8988T (cell line): ENCODE measurements at places on chromosomes 16 and 17.
A peak's percentile ranks its signal among the peaks of the same experiment; 100 is the strongest.

DNA sequence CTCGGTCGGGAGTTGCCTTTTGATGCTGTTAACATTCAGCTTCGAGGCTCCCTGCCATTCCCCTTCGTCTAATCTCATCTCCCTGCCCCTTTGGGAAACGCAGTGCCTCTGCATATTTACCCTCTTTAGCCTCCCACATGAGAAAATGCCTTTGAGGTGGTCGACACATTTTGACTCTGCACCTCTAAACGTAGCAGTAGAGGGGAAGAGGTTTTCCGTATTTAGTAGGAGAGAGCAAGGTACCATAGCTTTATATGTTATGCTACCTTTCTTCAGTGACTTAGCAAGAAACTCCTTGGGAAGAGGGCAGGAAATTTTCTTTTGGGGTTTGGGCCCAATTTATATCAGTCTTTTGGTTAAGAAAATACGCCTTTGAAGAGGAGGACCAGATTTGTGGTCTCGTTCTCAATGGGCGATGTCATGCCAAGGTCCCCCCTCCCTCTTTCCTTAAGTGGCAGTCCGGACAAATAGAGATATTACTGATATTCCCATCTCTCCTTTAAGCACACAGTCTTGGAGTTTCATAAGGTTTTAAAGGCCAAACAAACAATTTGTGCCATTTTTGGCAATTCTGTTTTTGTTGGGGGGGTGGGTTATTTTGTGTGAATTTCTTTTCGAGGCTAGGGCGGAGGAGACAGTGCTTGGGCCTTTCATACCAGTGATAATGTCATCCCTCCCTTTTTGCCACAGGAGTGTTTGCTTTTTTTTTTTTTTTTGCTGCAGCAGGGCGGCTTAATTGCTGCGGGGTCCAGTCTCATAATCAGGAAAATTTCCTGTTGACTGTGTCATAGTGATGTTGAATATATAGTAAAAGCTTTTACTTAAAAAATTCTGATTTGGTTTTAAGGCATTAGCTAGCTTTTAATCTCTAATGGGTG, 1.5 kb downstream of the PAFAH1B1 start:
- no peak for DNase-seq

DNA sequence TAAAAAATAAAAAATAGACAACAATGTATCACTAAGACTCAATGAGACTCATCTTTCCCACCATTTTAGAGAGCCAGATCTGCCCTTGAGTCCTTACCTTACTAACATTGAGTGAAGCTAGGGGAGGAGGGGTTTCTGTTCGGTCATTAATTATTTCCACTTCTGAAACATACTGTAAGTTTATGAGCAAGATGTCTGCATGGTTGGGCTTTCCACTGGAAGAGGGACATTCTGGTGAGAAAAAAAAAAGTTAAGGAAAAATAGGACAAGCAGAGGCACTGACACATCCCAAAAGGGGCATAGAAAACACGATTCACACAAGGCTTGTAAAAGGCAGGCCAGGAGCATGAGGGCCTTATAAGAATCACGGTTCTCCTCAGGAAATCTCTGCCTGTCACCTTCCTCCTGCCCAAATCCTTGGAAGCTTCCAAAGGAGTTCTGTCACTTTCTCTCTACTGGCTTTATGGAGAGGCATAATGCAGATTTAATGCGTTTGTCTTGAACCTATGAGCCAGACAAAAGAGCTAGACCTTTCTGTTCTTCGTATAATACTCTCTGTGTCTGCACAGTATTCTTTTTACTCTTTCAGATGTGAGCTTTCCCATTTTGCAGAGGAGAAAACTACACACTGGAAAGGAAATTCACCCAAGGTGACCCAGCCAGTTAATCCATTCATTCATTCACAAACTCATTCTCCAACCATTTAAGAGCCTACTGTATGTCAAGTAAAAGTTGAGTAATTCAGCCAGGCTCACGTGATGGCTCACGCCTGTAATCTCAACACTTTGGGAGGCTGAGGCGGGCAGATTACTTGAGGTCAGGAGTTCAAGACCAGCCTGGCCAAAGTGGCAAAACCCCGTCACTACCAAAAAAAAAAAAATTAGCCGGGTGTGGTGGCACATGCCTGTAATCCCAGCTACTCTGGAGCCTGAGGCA, 2.5 kb downstream of the LSM12 start:
- no peak for DNase-seq

GRCh38 chr16:84741340-84741830, 41.6 kb downstream of the USP10 start:
- no peak for DNase-seq

GRCh38 chr16:67767953-67768352, 38.4 kb downstream of the RANBP10 start:
- no peak for DNase-seq

GRCh38 chr17:44919885-44920564, 4.7 kb upstream of the GFAP start:
- DNase-seq: peak; percentile 85

DNA sequence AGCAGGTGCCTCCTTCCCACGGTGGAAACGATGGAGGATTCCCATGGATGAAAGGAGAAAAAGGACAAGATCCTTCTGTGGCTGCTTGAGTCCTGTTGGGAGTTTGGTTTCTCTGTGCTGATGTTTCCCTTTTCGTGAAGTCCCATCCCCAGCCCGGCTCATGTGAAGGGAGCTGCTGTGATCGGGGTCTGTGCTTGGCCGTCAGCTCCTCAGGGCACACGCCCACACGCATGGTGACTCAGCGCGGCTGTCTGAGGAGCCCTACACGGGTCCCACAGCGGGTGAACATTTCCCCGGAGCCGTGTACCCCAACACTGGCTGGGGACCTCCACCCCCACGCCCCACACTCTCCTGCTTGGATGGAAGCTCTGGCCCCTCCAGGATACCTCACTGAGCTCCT, 44.5 kb upstream of the SSTR5 start:
- DNase-seq: no peak

- DNase-seq: no peak
These were observed 13.9 kb upstream of the HELZ start for GRCh38 chr17:67258821-67259468.

DNA sequence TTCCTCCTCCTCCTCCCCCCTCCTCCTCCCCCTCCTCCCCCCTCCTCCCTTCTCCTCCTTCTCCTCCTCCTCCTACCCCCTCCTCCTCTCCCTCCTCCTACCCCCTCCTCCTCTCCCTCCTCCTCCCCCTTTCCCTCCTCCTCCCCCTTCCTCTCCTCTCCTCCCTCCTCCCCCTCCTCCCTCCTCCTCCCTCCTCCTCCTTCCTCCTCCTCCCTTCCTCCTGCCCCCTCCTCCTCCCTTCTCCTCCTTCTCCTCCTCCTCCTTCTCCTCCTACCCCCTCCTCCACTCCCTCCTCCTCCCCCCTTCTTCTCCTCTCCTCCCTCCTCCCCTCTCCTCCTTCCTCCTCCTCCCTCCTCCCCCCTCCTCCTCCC, 6.6 kb upstream of the PDP2 start:
- DNase-seq: no peak

DNA sequence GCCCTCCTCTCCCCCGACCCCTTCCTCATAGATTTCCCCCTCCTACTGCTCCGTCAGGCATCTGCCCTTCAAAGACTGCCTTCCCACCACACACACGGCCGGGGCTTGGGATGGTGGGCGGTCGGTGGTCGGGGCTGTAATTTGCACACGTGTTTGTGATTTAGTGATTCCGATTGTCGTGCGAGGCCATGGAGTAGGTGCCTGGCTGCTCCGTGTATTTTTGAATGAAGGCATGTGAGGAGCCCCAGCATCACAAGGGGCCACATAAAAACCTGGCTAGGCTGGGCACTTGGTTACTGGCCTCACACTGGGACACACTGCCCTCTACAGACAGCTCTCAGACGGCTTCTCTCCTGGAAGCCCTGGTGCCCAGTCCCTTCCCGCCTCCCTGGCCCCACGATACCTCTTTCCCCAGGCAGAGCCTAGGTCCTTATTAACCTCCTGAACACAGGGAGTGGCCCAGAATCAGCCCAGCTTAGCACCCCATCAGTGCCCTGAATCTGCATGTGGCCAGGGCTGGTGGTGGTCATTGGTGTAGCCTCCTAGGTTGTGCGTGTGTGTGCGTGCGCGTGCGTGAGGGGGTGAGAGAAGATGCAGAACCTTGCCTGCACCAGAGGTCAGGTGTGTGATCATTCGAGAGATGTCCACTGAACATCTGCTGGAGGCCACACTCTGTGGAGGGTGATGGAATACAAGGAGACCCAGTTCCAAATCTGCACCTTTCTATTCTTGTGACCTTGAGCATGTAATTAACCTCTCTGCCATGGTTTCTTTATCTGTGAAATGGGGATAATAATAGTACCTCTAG, 1.3 kb upstream of the SOCS1 start:
- DNase-seq: peak; percentile 85

- no peak for DNase-seq
These were observed 16.6 kb downstream of the DGKE start for GRCh38 chr17:56850591-56850990.

GRCh38 chr17:16878606-16879005, 93.3 kb downstream of the TNFRSF13B start:
- no peak for DNase-seq

DNA sequence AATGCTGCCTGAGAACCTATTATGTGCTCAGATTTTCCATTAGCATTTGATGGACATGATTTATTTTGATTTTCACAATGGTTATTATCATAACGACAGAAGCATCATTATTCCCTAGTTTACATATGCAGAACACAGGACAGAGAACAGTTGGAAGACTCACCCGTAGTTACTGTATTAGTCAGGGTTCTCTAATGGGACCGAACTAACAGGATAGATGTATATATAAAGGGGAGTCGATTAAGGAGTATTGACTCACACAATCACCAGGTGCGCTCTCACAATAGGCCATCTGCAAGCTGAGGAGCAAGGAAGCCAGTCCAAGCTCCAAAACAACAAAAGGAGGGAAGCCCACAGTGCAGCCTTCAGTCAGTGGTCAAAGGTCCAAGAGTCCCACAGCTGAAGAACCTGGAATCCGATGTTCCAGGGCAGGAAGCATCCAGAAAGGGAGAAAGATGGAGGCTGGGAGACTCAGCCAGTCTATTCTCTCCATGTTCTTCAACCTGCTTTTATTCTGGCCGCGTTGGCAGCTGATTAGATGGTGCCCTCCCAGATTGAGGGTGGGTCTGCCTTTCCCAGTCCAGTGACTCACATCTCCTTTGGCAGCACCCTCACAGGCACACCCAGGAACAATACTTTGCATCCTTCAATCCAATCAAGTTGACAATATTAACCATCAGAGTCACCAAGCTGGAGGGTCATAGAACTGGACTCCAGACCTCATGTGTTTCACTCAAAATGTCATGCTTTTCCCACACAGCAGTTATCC, 92.7 kb upstream of the XYLT1 start:
- no peak for DNase-seq

GRCh38 chr17:17628388-17629008, 37.0 kb upstream of the PEMT start:
- DNase-seq: no peak

GRCh38 chr17:9350080-9350479, 225.5 kb downstream of the STX8 start:
- no peak for DNase-seq

DNA sequence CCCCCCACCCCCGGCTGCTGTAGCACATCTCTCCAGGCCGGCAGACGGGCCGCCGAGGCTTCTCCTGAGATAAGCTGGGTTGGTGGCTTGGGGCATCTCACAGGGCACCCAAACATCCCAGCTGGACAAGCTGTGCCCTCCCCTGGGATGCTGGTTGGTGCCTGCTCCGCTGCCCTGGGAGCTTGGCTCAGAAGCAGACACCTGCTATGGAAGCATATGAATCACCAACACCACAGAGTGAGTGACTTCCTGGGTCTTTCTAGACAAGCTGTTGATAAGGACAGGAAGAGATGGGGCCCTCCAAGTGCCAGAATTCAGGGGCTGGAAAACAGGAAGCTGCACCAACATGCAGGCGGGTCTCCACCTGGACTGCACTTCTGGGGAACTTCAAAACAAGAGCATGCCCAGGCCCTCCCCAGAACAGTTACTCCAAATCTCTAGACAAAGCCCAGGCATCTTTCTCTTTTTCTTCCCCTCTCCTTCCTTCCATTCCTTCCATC, 13.7 kb downstream of the C16orf95 start:
- peak; percentile 79 for DNase-seq

DNA sequence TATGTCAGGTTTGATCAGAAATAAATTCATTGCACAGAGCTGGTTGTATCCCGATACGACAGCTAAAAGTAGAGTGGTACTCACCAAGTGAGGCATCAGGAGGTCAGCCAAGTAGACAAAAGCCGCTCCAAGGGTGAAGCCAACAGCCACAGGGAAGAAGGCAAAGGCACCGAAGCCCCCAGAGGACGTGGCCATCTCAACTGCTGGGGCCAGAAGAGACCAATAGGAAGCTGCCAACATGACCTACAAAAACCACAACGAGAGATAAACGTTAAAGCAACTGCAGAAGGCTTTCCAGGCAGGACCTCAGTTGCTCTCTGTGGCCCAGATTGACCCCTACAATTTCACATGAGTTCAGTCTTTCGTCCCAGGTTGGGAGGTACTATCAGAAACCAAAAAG, 61.0 kb downstream of the SLC39A11 start:
- DNase-seq: no peak

DNA sequence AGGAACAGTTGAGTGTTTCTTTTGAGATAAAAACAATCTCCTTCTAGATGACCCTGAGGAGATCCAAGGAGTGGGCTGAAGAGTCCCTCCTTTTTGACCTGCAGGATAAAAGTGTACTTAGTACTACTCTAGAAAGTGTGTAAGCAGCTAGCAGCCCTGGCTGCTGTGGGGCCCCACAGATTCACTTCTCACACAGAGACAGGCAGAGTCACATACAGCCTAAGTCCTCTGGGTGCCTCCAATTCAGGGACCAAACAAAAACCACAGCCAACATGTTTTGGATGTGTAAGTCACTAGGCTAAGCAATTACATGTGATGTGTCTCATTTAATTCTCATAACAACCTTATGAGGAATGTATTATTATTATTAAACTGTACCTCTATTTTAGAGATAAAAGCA, 97.1 kb downstream of the TMEM100 start:
- no peak for DNase-seq

- DNase-seq: peak; percentile 60
These were observed 27.5 kb downstream of the ZCCHC14 start for GRCh38 chr16:87465306-87465705.

DNA sequence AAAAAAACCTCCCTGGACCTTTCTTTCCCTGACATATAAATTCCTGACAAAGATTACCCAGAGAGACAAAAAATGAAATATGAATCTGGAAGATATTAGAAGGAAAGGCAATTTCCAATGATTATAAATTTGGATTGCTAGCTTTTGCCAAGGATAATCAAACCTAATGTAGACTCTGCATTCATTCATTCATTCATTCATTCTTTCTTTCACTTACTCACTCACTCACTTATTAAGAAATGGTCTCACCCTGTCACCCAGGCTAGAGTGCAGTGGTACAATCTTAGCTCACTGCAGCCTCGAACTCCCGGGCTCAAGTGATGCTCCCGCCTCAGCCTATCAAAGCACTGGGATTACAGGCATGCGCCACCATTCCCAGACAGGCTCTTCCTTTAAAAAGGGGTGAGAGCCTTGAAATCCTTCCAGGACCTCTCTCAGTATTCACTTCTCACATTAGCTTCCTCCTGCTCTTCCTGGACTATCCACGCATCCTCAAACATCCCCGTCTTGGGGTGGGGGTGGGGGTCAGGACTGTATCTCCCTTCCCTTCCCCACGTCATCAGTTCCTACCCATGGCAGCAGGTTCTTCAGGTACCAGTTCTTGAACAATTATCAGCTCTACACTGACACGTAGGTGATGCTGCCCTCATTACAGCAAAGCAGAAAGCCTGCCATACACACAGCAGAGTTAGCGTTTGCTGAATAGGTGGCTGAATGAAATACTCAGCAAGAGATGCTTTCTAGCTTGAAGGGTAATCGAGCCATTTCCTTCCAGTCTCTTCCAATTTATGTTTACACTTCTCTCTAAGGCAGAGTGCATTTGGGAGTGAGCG, 19.8 kb downstream of the PRPSAP1 start:
- DNase-seq: no peak

- DNase-seq: peak; percentile 97
These were observed 5.7 kb downstream of the GRN start for GRCh38 chr17:44350733-44351226.
